ENCODE measurements at places on chromosomes 1 and 21.

DNA sequence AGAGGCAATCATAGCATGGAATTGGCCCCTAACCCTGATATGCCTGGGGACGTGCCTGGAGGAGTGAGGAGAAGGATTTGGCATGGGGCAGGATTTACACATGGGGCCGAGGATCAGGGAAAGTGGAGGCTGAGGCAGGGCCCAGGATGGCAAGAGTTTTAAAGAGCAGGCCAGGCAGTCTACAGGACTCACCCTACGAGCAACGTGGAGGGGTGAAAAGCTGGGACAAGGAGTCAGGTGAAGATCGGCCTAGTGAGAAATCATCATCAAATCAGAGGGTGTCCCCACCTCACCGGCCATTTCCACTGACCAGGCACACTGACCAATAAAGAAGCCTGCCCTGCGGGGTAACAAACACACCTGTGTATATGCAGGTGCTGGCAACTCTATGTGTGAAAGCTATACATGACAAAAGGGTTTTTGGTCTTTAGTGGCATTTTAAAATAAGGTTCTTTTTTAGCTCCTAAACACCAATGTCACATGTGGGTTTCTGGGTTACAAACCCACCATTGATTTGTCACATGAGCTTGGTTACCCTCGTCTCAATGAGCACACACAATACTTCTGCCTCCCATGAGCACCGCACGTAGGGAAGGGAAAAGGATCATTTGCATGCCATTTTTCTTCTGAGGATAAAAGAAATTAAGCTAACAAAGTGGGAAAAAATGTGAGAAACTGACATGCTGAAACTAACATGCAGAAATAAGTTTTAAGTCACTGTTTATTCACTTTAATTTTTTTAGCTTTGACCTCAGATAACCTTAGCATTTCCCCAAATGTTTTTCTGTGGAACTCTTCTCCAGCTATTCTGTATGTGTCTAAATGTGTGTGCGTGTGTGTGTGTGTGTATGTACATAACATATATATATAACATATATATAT, 168.1 kb upstream of the EDN2 start:
- DNase-seq, result no peak

DNA sequence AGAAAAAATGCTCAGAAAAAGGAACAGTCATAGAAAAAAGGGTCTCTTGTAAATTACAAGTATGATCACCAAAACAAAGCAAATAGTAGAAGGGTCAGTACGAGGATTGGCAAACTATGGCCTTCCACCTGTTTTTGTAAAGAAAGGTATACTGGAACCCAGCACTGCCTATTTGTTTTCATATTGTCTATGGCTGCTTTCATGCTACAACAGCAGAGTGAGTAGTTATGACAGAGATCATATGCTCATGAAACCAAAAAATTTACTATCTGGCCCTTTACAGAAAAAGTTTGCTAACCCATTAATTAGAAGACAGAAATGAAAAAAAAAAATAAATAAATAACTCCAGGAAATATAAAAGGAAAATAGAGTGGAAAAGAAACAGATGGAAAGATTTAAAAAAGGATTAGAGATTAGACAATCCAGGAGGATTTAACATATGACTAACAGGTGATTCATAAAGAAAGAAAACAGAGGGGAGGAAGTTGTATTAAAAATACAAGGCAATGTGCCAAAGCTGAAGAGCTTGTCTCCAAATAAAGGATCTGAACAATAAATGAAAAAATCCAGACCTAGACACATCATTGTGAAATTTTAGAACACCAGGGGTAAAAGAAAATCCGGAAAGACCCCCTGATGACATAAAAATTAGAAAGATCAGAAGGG, 108.5 kb upstream of the SERTAD4 start:
- DNase-seq, result no peak

DNA sequence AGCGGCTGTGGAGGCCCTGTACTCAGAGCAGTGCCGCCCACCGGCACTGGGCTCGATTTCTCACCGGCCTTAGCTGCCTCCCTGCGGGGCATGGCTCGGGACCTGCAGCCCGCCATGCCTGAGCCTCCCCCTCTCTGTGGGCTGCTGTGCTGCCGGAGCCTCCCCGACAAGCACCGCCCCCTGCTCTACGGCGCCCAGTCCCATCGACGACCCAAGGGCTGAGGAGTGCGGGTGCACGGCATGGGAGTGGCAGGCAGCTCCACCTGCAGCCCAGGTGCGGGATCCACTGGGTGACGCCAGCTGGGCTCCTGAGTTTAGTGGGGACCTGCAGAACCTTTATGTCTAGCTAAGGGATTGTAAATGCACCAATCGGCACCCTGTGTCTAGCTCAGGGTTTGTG, 5.2 kb upstream of the SOD1 start:
- DNase-seq, result no peak

DNA sequence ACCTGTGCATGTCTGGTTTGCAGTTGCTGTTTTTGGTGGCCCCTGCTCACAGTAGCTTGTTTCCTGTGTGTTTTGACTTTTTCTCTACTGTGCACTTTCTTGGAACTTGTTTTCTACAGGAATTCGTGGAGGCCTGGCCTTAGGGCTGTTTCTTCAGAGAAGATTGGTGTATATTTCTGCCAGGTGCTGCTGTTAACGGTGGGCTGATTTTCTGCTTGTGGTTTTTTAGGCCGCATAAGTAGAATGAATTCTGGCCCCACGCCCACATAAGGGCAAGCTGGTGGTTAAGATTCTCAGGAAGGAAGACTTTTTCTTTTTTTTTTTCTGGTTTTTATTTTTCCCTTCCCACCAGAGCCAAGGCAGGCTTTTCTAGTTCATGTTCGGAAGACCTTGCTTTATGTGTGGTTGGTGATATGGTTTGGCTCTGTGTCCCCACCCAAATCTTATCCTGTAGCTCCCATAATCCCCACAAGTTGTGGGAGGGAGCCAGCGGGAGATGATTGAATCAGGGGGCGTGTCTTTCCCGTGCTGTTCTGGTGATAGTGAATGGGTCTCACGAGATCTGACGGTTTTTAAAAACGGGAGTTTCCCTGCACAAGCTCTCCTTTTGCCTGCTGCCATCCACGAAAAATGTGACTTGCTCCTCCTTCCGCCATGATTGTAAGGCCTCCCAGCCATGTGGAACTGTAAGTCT, 71.5 kb upstream of the DISP3 start:
- peak; percentile 29 for DNase-seq
